ENCODE measurements at places on chromosomes 12 and 14.

DNA sequence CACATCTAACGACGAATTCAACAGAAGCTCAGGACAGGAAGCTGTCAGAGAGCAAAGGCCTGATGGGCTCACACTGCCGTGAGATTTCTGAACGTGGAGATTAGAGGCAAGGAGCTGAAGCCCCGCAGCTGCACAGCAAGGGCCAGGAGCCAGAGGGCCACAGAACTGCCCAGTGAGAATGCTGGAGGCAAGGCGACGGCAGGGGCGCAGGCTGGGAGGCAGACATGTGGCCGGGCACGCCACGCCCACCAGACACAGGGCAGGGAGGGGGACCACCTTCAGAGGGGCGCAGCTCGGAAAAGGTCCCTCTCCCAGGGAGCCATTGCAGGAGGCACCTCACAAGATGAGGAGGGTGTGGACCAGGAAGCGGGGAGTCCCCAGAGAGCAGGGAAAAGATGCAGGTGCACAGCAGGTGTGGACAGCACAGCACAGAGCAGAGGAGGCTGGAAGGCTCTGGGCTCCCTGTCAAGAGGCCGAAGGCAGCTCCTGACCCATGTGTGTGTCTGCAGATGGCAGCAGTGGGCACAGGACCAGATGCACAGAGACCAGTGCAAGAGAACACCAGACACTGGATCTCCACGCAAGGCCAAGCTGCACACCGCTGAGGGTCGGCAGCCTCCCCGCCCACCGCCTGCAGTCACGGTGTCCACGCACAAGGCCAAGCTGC lies 23.0 kb downstream of the BTBD6 start:
- DNase-seq: no peak

DNA sequence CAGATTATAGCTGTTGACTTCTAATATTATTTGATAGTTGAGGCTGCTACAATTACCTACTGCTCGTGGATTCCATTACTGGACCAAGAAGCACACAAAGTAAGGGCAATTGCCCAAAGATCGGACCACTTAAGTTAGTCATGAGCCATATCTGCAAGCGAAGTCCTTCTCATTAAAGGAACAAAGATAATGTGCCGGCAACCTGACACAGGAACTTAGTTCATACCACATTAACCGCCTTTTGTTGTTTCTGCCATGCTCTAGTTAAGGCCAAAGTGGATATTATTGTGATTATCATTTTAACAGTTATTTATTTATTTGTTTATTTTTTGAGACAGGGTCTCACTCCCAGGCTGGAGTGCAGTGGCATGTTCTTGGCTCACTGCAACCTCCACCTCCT lies 38.1 kb upstream of the TMED10 start:
- no peak for DNase-seq

DNA sequence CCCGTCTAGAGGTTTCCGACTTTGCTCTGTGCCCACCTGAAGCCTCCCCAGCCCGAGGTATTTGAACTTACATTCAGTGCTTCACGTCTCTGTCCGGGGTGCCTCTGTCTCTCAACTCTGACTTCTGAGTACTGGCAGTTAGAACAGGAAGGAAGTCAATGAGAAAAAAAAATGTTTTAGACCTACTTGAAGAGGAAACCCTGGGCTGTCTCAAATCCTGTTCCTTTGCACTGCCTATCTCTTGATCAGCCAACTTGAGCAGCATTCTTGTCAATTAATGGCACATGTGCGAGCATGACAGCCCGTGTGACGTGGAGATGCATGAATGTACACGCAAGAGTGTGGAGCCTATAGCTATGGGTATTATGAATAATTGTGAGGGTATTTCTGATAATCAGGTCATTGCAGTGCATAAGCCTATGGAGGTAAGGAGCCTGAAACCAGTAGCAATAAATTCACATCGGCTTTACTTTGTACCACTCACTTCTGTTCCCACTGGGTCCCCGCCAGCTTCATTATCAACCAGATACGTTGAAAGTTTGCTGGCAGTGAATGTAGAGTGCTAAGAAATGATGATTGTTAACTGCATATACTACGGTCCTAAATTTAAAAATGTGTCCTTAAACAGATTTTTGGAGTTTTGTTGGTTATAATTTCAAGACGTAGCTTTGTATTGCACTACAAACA lies at the start of gene ARHGDIB:
TSS of gene ARHGDIB (minus strand) at position 136 of the 687 bp plus-strand sequence. CDS start 10,889 bp downstream, outside the sequence.
- DNase-seq: peak; percentile 24

GRCh38 chr12:115351514-115352077 lies 667.6 kb upstream of the TBX3 start:
- DNase-seq: no peak

- DNase-seq: no peak
Measured at GRCh38 chr12:41709012-41709411, 435.7 kb downstream of the GXYLT1 start.

- no peak for DNase-seq
Measured at GRCh38 chr14:67170660-67171059, 18.6 kb upstream of the GARIN2 start.

- no peak for DNase-seq
Measured at GRCh38 chr12:80189241-80189640, 89.9 kb downstream of the OTOGL start.

GRCh38 chr14:95110178-95110577 lies 47.2 kb downstream of the DICER1 start:
- no peak for DNase-seq

DNA sequence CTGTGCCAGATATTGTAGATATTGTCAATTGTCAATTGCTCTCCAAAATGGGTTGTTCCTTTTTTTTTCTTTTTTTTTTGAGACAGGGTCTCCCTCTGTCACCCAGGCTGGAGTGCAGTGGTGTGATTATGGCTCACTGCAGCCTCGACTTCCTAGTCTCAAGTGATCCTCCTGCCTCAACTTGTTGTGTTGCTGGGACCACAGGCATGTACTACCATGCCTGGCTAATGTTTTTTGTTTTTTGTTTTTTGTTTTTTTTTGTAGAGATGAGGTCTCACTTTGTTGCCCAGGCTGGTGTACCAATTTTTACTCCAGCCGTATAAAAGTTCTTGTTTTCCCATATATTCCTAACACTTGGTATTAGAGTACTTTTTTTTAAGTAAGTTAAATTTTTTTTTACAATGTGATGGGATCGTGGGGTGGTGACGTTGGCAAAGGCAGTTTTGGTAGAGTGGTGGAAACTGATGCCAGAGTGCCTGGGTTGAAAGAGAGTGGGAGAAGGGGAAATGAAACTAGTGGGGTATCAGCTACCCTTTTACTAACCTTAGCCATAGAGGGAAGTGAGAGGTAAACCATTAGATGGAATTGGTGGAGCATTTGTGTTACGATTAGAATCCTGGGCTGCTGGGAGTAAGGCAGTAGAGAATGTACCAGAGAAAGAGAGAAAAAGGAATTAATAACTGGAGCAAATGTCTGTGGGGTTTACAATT lies 33.0 kb upstream of the CFAP54 start:
- no peak for DNase-seq

- DNase-seq: no peak
Measured at GRCh38 chr14:99687284-99688209, 3.4 kb downstream of the CYP46A1 start.

GRCh38 chr12:12190087-12190809 lies 76.6 kb downstream of the LRP6 start:
- DNase-seq: no peak

- no peak for DNase-seq
Measured at GRCh38 chr14:61699027-61699426, 3.7 kb downstream of the HIF1A start.

GRCh38 chr12:78864403-78864869 lies at the start of gene SYT1:
Gene SYT1, plus strand, starts transcription at chr12:78864774.
- DNase-seq: no peak

DNA sequence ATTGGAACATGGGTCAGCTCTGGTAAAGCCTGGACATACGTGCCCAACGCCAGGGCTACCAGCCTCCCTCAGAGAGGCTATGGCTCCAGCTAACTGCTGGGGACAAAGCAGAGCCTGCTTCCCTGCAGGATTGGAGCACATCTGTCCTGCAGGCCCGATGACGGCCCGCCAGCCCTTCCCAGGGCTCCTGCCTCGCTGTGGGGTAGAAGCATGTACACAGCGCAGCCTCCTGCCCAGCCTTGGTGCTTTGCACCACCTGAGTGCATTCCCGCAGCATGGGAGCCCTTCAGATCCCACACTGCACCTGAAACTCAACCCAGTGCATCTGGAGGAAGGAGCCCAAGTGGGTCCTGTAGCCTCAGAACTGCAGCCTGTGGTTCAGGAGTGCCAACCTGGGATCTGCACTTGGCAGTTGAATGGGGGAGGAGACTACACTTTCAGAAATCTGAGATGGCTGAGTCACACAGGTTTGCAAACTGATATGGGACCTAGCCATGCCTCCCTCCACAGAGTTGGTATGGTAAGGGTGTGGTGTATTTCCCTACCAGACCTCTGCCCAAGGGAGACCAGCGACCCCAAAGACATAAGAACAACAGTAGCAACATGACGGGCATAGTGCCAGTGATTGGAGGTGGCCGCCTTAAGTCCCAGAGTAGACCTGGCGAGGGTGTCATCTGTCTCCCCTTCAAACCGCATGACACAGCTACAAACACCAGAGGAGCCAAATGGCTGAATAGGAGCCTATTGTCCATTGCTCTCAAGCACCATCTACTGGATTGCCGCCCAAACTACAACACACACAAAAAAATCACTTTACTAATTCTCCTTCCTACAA lies 273.9 kb upstream of the MIS18BP1 start:
- DNase-seq: no peak

- DNase-seq: no peak
Measured at GRCh38 chr12:13223179-13223804, 26.8 kb downstream of the EMP1 start.

DNA sequence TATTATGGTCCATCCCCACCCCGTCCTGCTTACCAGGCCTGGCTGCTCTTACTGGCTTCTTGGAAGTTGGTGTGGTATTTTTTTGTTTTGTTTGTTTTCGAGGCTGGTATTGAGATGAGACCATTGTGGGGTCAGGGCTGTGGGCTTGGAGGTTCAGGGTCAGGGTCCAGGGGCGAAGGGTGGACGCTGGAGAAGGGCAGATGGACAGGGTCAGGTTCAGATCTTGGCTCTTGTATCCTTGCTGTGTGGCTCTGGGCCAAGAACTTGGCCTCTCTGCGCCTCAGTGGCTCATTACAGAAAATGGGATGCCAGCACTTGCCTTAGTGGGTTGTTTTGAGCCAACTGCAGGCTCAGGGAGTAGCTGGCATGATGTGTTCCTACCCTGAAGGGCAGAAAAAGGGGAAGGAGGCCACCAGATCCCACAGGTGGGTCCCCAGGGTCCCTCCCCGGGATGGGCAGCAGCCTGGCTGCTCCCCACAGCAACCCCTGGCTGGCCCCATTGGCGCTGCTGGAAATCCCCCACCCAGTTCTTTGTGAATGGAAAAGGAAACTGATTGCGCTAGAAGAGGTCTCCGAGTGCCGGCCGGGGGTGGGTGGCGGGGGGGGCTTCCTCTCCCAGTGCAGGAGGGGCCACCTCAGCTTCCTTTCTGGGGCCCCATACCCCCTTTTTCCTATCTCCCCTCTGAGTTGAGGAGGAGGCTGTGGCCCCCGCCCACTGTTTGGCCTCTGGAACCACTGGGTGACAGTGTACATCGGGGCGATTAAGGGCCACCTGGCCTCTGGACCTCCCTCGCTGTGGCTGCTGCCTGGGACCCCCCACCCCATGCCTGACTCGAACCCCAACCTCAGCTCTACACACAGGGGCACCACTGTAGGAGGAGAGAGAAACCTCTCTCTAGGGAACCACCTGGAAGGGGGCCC lies 25.0 kb downstream of the SH2B3 start:
- DNase-seq: peak; percentile 36

DNA sequence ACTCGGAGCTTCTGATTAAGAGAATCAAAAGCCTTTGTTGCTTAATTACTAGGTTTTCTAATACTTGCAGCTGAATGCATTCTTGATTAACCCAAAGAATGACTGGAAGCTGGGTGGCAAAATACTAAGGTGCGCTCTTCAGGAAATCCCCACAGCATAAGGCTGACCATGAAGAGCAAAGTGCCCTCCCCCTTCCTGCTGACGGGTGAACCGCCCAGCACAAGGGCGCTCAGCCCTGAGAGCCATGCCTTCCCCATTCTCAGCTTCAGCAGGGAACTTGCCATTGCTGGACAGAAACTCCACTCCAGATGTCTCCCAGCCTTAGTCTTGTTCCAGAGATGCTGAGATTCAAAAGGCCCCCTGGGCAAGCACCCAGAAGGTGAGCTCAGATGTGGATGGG lies 27.2 kb upstream of the FBRSL1 start:
- no peak for DNase-seq

- no peak for DNase-seq
Measured at GRCh38 chr12:98736352-98737321, 91.5 kb downstream of the APAF1 start.

- no peak for DNase-seq
Measured at GRCh38 chr14:58705066-58705465, 67.3 kb downstream of the DACT1 start.

DNA sequence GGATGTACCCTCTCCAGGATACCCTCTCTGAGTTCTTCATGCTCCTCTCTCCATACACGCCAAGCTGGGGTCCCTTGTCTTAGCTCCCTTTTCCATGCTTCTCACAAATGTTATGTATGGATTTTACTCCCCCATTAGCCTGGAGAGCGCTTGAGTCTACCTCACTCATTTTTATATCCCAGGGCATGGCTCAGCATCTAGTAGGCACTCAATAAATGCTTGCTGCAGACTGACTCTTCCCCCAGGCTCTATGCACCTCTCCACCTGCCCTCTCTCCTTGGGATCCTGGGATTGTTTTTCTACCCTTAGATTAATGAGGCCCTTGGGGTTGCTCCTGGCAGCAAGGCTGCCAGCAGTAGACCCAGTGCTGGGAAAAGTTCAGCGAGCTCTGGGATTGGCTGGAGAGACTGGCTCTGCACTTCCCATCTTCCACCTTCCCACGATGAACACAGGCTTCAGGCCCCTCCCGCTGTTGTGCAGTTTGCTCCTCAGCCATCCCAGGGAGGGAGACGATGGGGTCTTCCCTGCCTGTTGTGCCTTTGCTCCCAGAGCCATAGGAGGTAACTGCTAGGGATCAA lies 2.2 kb downstream of the NRIP2 start:
- no peak for DNase-seq

DNA sequence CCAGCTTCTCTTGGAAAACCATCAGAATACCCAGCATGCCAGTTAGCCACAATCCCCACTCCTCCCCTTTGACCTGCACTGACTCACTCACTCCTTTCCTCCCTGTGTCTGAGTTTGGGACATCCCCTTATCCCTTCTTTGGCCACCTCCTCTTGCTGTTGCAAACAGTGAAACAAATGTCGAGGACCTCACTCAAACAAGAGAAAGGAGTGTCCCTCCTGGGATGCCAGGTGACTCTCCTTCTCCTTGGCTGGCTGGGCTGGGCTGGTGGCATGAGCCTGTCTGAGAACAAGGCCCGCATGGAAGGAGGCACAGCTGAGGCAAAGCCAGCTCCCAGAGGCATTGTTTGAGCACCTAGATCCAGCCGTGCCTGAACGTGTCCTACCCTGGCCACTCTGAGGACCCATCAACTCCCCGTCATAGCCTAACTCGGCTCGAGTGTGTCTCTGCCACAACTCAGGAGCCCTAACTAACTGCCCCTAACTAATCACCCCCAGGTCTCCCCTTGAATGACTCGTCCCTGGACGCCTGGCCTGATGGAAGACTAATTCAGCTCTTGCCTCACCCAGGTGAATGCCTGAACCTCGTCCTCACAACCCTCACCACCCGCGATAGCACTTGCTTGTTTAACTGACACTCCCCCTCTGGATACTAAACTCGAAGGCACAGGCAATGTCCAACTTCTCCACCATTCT lies 43.0 kb downstream of the NCOR2 start:
- no peak for DNase-seq

Data from activated naive CD8-positive, alpha-beta T cell treated with anti-CD3 and anti-CD28 coated beads, Interleukin-2, amount 50 U/mL, for 16 hours (primary cell).